Iris pigment epithelial cell (primary cell): ENCODE measurements at places on chromosomes 12 and 14.

DNA sequence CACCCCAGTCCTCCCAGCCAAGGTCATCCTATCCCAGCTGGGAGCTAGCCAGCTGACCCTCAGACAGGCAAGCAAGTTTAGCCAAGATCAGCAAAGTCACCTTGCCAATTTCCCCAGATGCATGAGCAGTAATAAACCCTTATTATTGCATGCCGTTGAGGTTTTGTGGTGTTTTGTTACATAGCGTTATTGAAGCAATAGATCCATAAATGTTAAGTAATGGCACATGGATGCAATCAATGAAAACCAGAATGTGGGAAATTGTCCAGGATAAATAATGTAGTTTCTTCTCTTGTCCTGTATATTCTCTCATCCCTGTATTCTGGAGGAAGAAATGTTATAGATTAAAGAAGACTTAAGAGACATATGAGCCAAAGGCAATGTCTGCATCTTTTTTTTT, 18.0 kb upstream of the TMEM260 start:
- no peak for DNase-seq

- DNase-seq, result peak; percentile 52
Observed at GRCh38 chr14:105021656-105022275, 883 bp upstream of the CDCA4 start.

DNA sequence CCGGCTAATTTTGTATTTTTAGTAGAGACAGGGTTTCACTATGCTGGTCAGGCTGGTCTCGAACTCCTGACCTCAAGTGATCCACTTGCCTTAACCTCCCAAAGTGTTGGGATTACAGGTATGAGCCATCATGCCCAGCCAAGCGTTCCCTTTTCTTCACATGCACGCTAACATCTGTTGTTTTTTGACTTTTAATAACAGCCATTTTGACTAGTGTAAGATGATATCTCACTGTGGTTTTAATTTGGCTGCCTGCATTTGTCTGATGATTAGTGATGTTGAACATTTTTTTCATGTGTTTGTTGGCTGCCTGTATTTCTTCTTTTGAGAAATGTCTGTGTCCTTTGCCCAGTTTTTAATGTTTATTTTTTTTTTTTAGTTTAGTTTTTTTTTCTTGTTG, 10.2 kb upstream of the YARS2 start:
- peak; percentile 28 for DNase-seq

DNA sequence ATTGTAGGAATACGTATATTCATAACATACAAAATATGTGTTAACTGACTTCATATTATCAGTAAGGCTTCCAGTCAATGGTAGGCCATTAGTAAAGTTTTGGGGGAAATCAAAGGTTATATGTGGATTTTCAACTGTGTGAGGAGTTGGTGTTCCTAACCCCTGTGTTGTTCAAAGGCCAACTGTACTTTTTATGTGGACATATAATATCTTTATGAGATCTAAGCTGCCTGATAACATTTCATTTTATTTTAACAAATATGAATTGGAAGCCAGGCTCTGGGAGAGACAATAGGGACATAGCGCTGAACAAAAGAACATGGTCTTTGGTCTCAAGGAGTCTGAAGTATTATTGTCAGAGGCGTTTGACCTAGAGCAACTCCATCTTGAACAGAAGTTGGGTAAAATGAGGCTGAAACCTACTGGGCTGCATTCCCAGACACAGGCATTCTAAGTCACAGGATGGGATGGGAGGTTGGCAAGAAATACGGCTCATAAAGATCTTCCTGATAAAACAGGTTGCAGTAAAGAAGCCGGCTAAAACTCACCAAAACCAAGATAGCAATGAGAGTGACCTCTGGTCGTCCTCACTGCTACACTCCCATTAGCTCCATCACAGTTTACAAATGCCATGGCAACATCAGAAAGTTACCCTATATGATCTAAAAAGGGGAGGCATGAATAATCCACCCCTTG, 147.2 kb downstream of the KSR2 start:
- DNase-seq, result no peak

DNA sequence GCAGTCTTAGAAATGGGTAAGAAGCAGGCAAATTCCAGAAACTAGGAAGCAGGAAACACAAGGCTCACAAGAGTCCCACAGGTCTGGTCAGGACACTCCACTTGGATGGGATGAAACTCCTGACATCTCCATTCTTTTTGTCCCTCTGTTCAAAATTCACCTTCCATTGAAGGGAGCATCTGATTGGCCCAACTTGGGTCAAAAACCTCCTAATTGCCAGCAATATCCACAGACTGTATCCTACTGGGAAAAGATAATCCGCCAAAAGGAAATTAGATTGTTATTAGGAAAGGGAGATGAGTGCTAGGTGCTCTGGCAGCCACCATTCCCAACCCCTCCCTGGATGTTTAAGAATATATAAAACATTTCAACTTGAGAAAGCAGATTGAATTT, 256.9 kb downstream of the ZFP36L1 start:
- DNase-seq, result no peak
